ENCODE measurements at places on chromosomes 13 and 19.

GRCh38 chr19:12484011-12484370 lies 625 bp downstream of the ZNF709 start:
- no peak for DNase-seq

- DNase-seq = no peak
These were observed 596.6 kb downstream of the KCTD12 start for GRCh38 chr13:76289558-76289957.

DNA sequence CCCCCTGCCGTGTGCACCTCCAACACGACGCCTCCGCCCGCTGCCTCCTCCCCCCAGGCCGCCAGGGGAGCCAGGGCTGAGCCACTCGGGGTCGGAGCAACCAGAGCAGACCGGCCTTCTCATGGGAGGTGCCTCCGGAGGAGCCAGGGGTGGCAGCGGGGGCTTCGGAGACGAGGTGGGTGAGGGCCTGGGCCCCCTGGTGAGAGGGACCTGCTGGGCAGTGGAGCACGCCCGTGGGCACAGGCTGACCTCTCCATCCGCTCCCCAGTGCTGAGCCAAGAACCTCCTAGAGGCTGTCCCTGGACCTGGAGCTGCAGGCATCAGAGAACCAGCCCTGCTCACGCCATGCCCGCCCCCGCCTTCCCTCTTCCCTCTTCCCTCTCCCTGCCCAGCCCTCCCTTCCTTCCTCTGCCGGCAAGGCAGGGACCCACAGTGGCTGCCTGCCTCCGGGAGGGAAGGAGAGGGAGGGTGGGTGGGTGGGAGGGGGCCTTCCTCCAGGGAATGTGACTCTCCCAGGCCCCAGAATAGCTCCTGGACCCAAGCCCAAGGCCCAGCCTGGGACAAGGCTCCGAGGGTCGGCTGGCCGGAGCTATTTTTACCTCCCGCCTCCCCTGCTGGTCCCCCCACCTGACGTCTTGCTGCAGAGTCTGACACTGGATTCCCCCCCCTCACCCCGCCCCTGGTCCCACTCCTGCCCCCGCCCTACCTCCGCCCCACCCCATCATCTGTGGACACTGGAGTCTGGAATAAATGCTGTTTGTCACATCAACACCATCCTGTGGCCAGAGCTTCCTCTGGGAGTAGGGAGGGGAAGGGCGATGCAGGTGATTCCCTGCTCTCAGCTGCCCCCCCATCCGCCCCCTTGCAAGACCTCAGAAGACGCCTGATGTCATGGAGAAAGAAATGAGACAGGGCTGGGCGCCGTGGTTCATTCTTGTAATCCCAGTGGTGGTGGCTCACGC lies 12.0 kb downstream of the BCAM start:
- DNase-seq = peak; percentile 71

- no peak for DNase-seq
These were observed 124.0 kb upstream of the FNDC3A start for GRCh38 chr13:48851707-48852106.

DNA sequence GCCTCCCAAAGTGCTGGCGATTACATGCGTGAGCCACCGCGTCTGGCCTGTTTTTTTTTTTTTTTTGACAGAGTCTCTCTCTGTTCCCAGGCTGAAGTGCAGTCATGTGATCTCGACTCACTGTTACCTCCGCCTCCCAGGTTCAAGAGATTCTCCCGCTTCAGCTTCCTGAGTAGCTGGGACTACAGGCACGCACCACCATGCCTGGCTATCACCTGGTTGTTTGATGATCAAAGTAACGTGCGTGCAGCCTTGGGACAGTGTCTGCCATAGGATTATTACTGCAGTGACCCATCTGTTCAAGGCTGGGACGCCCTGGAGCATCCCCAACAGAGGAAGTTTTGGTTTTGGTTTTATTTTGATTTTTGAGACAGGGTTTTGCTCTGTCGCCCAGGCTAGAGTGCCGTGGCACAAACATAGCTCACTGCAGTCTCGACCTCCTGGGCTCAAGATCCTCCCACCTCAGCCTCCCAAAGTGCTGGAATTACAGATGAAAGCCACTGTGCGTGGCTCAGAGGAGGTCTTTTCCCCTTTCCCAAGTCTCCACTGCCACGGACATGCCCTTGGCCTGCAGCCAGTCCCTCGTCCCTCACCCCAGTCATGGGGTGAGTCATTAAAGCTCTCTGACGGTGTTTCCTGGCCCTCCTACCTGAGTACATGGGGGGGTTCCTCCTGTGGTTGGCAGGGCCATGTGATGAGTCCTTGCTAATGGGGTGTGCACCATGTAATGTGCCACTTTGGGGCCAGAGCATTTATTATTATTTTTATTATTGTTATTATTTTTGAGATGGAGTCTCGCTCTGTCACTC lies 65.6 kb downstream of the IER2 start:
- DNase-seq = no peak

- no peak for DNase-seq
These were observed 25.0 kb downstream of the ELL start for GRCh38 chr19:18496980-18497256.

GRCh38 chr19:40523322-40524047 lies 53.2 kb upstream of the SHKBP1 start:
- peak; percentile 37 for DNase-seq

GRCh38 chr13:113724780-113725315 lies 34.2 kb upstream of the TMEM255B start:
- peak; percentile 76 for DNase-seq

DNA sequence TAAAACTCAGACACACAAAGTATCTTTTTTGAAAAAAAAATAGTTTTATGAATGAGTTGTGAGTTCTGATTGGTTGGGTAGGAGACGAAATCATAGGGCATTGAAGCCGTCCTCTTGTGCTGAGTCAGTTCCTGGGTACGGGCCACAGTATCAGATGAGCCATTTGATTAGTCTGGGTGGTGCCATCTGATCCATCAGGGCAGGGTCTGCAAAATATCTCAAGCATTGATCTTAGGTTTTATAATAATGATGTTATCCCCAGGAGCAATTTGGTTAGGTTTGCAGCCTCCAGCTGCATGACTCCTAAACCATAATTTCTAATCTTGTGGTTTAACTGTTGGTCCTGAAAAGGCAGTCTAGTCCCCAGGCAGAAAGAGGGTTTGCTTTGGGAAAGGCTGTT lies 1310.6 kb downstream of the SLITRK1 start:
- DNase-seq = no peak

- DNase-seq = no peak
These were observed 217.9 kb upstream of the RXFP2 start for GRCh38 chr13:31521435-31521834.

DNA sequence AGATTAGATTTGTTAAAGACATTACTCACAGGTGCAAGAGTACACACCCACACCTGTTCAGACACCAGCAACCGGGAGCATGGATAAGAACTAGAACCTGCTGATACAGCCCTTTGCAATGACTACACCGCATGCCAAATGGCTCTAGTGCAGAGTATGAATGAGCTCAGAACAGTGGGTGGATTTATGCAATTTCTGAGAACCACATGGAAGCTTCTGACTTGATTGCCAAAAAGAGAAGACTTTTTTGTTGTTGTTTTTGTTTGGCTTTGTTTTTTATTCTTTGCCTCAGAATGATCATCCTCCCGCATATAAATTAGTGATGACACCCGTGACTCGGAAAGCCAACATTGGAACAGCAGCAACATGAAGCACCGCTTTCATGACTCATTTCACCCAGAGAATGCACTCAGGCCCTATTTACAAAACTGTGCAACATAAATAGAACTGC lies 77.4 kb upstream of the LRCH1 start:
- no peak for DNase-seq

DNA sequence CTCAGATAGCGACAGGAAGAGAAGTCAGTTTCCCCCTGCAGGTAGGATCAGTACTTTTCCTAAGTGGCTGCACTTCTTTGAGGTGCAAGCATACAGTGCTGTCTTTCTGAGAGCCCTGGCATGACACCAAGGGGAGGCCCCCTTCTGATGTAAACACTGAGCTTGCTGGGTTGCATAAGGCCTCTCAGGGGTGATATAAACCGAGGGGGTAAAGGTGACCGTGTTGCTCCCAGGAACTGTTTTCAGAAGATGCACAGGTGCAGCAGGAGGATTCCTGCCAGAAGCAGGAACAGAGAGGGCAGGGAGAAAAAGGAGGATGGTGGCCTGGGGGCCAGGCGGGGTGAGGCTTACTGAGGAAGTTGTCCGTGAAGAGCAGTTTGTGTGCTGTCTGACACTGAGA lies 74.0 kb upstream of the ZNF30 start:
- no peak for DNase-seq

DNA sequence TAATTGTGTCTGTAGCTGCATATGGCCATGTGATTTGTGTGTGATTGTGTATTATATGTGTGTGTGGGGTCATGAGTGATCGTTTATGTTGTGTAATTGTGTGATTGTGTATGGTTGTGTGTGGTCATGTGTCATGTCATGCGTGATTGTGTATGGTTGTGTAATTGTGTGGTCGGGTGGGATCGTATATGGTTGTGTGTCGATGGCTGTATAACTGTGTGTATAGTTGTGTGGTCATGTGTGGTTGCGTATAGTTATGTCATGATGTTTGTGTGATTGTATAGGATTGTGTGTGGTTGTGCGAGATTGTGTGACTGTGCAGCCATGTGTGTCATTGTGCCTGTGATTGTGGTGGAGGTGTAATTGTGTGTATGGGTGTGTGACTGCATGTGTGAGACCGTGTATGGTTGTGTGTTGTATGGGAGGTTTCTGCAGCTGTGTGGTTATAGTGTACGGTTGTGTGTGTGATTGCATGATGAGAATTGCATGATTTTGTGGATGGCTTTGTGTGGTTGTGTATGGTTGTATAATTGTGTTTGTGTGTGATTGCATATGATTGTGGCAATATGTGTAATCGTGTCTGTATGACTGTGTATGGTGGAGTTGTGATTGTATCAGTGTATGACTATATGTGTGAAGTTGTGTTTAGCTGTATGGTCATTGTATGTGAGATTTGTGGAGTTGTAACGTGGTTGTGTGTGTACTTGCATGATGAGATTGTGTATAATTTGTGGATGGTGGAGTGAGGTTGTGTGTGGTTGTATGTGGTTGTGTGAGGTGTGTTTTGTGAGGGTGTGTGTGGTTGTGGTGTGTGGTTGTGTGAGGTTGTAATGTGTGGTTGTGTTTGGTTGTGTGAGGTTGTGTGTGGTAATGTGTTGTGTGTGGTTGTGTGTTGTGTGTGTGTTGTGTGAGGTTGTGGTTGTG lies 2.2 kb downstream of the TMPRSS9 start:
- no peak for DNase-seq

- DNase-seq = no peak
These were observed 38.7 kb downstream of the KATNAL1 start for GRCh38 chr13:30268673-30269072.

DNA sequence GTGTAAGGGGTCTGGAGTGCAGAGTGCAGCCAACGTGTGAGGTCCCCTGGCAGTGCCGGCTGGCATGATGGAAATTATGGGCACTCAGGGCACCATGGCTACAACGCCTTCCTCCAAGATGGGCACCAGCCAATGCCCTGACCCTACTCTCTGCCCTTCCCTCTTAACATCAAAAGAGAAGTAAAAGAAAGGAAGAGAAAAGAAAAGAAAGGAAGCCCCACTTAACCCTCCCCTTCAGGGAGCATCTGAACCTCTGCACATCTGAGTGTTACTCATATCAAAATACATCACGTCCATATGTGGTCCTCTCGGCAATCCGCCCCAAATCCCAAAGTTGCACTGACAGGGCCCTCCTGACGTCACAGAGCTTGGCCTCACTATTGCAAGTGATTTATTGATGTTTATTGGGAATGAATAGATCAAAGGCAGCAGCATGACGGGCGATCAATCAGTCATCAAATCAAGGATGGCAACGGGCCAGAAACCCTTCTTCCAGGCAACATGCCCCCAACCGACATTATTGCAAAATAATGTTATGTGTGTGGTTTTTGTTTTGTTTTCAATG lies 1.3 kb downstream of the TSHZ3 start:
- no peak for DNase-seq

DNA sequence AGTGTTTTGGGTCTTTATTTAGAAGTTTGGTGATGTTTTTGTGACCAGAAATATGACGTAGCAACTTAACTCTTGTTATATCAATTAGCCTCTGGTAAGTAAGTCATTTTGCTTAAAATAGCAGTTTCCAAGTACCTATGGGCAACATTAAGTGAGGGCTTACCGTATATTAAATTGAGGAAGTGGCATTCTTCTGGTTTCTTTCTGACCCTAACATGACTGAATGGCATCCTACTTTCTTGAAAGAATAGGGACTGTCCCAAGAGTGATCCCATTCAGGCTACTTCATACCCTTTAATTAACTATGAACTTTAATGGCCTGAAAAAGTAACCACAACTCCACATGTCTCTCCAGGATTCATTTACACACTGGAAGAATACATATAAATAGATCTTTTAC lies 106.6 kb downstream of the MZT1 start:
- DNase-seq = no peak

DNA sequence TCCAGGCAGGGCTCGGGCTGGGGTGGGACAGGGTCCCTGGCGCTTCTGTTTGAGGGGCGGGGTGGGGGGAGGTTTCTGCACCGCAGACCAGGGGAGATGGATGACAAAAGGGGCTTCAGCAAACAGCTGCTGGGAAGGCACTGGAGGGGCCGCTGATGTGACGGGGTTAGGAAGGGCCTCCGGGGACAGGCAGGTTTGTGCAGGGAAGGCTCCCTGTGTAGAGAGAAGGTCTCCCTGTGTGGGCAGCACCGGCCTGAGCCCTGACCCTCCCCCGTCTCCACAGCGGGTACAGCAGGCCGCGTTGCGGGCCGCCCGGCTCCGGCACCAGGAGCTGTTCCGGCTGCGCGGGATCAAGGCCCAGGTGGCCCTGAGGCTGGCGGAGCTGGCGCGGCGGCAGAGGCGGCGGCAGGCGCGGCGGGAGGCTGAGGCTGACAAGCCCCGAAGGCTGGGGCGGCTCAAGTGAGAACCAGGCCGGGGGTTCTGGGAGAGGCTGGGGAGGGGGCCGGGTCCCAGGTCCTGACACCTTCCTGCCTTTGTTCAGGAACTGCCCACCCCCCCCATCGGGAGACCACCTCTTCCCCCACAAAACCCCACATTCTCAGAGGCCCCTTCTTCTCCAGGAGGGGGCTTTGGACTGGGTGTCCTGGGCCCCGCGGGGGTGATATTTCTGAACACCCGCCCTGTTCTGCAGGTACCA lies 9.9 kb downstream of the NOP53 start:
- no peak for DNase-seq

Data from right hindlimb (tissue), 1 donor.